Activated CD4-positive, CD25-positive, alpha-beta regulatory T cell treated with anti-CD3 and anti-CD28 coated beads, Interleukin-2, amount 50 U/mL, for 72 hours (primary cell): ENCODE measurements at places on chromosomes 16 and 17.

GRCh38 chr17:49297141-49297540, 64.9 kb downstream of the ZNF652 start:
- no peak for DNase-seq

DNA sequence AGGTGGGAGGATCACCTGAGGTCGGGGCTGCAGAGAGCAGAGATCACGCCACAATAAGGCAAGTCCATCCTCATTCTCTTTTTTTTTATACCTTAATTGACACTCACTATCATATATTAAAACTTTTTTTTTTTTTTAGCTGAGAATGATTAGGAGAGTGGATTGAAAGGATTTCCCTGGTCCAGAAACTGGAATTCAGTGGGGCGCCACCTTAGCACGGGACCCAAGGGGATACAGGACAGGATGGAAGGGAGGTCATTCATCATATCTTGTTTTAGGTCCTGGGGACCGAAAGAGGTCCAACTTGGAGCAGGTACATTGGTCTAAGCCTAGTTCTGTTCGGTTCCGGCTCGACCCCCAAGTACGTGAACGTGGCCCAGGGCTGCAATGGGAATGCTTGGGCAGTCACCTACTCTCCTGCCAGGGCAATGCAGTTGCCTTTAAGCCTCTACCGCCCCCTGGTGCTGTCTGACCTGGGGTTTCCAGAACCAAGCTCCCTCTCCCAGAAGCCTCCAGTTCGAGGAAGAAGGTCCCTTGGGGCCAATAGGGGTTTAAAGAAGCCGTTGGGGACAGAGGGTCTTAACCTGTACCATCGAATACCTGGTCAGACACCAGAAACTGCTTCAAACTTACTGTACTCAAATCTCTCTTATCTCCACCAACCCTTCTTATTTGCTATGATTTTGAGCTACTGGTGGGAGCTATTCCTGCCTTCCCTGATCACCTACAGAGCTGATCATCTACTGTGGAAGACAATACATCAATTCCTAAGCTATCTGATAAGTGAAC, 19.9 kb upstream of the GPATCH8 start:
- no peak for DNase-seq

- DNase-seq = no peak
These were observed 111.7 kb upstream of the CDH5 start for GRCh38 chr16:66254751-66255150.

- no peak for DNase-seq
These were observed 29.8 kb upstream of the ZNF629 start for GRCh38 chr16:30816769-30817168.

DNA sequence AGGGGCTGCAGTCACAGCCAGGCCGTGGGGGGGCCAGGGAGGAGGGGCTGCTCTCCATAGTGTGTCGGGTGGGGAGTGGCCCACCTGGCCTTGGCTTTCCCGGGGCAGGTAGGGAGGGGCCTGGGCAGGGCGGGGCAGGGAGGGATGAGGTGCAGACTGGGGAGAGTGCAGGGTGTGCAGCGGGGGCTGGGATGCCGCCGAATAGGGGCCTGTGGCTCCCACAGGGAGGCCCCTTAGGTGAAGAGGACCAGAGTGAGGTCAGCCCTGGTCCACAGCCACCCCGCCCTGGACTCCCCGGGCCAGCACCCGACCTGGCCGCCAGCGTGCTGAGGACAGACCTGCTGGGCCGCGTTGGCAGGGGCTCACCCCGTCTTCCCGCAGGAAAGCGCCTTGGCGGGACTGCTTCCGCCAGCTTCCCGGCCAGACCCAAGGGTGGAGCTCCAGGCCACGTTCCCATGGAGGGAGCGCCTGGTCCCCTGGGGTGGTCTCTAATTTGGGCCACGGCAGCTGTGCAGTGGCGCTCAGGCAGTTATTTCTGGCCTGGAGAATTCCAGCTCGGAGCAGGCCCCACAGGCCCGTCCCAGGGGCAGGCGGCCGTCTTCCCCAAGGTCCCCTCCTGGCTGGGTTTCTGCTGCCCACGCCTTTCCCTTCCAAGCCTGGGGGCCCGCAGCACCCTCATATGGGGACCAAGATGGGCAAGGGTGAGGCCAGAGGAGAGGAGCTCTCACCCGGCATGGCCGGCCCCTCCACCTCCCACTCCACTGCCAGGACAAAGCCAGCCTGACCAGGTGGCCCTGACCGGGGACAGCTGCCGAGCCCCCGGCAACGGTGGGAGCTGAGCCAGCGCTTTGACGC, 27.9 kb downstream of the CACNA1H start:
- DNase-seq = no peak

DNA sequence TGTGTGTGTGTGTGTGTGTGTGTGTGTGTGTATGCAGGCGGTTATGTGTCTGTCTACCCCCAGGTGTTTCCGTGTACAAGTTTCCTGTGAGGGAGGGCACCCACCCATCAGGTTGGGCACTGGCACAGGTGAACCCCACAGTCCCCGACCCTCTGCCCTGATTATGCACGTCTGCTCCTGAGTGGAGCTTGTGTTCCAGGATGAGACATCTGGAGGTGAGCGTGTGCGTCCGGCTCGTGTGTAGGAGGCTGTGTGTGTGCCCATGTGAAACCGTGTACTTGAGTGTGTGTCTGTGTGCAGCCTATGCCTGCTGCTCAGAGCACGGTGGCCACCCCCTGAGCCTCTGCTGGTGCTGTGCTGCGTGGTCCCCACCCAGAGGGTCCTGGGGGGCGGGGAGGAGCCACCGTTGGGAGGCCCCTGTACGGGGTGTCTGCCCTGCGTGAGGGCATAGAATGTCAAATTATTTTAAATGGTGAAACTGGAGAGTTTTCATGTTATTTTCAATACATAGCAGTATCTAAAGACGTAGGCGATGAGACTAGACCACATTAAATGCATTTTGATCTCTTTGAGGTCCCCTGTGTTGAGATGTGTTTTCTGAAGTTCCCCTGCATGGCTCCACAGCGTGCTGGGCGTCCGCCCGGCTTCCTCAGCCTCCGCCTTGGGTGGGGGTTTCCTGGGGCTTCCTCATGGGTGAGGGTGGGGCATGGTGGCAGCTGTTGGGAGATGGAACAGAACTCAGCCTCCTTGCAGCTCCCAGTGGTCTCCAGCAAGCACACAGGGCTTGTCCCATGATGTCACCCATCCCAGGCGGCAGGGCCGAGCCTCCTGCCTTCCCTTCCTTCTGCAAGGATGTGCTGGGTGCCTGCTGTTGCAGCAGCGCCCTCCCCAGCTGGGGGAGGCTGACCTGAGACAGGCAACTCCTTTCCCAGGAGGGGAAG, 43.4 kb downstream of the KCNJ12 start:
- no peak for DNase-seq

- DNase-seq = no peak
These were observed 164.4 kb upstream of the ZNF267 start for GRCh38 chr16:31709181-31709580.

DNA sequence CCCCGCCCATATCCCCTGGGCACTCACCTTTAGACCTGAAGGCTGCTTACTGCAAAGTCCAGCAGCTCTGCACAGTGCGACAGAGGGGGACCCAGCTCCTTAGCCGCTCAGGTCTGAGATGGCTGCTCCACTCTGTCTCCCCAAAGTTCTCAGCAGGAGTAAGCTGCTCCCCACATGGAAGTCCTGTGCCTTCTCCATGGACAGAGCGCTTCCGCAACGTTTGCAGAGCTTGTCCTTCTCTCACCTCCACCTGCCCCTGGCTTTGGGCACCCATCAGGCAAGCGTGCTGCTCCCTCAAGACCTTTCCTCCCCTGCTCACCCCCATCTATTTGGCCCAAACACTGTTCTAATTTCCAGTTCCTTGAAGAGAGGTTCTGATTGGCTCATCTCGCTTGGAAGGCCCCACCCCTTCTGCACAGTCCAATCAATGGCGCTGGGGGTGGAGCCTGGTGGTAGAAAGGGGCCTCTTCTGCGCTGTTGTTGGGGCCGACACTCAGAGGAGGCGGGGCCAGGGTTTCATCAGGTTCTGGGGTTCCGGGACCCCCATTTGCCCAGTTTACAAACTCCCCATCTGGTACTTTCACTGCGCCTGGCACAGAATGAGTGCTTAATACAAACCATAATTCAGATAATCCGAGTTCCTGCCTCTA, 137.2 kb downstream of the CYLD start:
- no peak for DNase-seq

- no peak for DNase-seq
These were observed 7.9 kb upstream of the BAHCC1 start for GRCh38 chr17:81387100-81388090.

DNA sequence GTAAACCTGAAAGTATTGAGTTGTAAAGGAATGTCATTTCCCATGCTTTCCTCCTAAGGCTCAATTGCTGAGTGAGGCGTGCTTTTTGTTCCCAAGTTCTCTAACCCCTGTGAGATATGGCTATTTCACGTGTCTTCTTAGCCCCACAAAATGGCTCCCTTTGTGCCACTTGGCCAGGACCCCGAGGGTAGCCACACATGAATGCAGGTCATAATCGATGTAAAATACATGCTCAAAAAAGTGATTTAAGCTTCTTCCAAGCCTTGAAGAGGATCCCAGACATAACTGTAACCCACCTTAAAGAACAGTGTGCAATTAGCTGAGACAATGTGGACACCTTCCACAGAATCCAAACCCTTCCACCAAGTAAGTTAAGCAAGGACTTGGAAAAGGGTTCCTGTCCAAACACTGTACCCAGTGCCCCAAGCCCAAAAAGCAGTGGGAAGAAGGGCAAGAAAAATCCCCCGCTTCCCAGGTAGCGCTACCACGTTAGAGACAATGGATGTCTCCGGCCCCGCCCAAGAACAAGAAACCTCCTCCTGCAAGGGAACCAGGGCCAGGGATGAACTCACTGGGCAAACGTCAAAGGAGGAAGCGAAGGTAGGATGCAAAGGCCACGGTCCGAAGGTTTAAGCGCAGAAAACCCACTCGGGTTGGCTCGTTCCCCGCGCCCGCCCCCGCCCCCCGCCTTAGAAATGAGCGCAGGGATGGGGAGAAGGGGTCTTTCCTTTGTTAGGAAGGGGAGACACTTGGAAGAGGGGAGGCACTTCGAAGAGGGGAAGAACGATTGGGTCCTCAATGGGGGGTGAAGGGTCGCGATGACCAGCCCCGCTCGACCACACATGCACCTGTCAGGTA, 1.2 kb downstream of the JPT1 start:
- peak; percentile 34 for DNase-seq
